Effector memory CD4-positive, alpha-beta T cell (primary cell): ENCODE measurements at places on chromosomes 2 and 18.
A peak's percentile ranks its signal among the peaks of the same experiment; 100 is the strongest.

- no peak for DNase-seq
Observed at GRCh38 chr2:103520547-103520946, 758.7 kb downstream of the TMEM182 start.

- no peak for DNase-seq
Observed at GRCh38 chr2:1402064-1402463, 11.2 kb upstream of the TPO start.

DNA sequence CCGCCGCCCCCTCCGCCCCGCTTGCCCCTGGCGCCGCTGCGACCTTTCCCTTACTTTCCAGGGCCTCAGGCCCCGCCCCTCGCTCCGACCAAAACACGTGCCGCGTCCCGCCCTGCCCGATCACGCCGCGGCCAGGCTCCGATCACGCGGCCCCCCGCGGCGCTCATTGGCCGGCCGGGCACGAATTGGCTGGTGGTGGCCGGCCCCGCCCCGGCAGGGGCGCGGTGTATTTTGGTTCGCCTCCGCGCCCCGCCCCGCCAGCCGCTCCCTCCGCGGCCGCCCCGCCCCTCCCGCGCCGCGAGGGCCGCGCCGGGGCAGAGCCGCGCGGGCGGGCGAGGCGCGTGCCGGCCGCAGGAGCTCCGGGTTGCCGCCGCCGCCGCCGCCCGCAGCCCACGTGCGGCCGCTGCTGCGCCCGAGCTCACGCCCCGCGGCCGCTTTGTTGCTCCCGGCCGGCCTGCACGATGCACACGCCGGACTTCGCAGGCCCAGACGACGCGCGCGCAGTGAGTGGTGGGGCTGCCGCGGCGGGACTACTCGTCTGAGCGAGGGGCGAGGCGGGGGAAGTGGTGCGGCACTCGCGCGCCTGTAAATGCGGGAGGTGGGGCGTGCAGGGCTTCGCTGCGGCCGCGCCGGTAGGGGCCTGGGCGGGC is at the start of gene KLF11:
Gene KLF11, plus strand, starts transcription at position 295 of the 650 bp plus-strand sequence. Its CDS starts 167 bp downstream, at position 462.
- DNase-seq, result peak; percentile 69

DNA sequence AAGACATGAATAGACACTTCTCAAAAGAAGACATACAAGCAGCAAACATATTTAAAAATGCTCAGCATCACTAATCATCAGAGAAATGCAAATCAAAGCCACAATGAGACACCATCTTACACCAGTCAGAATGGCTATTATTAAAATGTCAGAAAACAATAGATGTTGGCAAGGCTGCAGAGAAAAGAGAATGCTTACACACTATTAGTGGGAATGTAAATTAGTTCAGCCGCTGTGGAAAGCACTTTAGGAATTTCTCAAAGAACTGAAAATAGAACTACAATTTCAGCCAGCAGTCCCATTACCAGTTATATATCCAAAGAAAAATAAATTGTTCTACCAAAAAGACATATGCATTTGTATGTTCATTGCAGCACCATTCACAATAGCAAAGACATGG is 61.7 kb downstream of the STRADB start:
- no peak for DNase-seq

DNA sequence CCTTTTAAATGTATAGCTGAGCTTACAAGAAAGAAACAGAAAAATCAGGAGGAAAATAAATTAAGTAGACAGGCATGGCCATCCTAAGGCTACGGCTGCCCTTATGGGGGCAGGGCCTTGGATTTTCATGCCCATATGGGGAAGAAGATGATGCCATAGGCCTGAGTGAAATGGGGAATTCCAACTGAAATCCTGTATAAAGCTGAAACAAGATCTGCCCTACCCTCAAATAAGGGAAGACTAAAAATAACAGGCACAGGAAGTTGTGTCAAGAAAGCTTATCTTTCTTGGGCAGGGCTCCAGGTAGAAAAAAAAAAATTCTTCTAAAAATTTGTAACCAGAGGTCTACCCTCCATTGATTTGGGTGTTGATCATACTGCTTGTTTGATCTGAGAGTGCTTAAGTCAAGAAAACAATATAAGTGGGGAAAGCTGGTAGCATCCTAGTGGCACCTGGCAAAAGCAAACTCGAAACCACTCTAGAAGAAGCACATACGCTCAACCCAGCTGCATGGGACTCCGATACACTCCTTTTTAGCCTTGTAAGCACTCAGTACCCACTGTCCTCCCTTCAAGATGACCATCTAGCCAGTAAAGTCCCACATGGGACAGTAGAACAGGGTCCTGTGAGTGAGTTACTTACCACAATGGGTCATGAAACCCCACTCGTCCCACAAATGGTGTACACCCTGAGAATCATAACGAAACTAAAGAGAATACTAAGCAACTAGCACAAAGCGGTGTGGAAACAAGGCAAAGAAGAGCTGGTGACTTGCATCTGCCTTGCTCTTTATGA is 22.3 kb downstream of the DNAH7 start:
- DNase-seq, result no peak

DNA sequence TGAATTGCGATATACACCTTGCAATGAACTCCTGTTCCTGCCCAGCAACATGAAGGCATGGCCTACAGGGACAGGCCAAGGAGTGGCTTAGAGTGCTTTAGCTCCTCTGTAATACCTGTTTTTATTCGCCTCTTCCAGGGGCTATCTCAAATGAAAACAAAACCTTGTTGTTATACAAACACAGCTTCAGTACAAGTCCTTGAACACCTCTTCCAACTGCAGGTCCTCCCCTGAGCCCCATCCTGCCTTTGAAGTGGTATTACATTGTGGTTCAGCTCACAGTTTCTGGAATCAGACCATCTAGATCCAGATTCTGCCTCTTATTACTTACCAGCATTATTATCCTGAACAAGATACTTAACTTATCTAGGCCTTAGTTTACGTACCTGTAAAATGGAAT is 83.0 kb upstream of the HNRNPA3 start:
- no peak for DNase-seq

- DNase-seq, result no peak
Observed at GRCh38 chr2:36301843-36302242, 53.7 kb upstream of the CRIM1 start.

DNA sequence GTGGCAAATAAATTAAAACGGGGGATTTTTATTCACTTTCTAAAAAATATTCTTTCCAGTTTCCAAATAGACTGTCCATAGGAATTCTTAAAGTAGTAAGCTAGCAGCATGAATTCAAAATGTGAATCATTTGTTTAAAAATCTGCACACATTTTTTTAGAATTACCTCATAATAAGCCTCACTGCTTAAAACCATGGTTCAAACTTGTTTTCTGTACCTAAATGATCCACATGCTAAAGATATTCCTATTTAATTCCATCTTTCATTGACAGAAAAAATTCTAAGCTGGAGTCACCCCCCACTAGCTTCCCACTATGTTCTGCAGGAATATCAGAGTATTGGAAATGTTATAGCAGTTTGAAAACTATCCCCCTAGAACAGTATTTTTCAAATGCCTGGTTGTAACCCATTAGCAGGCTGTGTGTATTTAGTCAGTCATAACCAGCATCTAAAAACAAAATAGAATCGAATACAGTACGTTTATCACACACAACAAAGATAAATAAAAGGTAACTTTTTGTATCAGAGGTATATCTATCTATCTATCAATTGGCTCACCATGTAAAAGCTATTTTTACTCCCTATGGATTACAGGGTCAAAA is 11.2 kb upstream of the IKZF2 start:
- no peak for DNase-seq

DNA sequence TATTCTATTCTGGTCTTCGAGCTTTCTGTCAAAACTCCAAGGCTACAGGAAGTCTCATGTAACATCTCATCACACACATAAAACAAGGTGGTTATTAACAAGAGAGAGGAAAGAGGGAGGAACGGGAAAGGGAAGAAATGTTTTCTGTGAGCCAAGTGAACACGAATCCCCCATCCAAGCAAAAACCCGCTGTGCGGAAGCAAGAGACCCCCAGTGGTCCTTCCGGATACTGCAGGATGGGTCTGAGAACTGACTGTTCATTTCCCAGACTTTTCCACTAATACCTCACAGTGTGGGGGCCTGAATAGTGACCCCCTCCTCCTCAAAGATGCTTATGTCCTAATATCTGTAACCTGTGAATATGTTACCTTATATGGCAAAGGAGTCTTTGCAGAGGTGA is 19.0 kb upstream of the DIPK1C start:
- DNase-seq, result no peak

- no peak for DNase-seq
Observed at GRCh38 chr2:26193578-26194231, 20.8 kb downstream of the GAREM2 start.

DNA sequence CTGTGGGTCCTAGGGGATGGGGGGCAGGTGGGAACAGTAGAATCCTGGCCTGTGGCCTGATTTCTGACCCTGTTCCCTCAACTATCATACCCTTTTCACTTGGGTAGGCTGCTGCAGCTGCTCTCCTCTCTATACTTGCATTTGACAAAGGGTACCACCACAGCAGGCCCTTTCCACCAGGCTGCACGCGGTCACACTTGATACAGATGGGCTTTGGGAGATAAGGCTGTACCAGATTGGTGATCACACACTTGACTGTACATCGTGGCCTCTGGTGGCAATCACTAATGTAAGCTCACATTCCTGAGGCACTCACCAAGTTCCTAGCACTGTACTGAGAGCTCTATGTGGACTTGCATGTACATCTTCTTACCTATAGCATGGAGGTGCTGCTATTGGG is 1.6 kb upstream of the RALB start:
- DNase-seq, result no peak

DNA sequence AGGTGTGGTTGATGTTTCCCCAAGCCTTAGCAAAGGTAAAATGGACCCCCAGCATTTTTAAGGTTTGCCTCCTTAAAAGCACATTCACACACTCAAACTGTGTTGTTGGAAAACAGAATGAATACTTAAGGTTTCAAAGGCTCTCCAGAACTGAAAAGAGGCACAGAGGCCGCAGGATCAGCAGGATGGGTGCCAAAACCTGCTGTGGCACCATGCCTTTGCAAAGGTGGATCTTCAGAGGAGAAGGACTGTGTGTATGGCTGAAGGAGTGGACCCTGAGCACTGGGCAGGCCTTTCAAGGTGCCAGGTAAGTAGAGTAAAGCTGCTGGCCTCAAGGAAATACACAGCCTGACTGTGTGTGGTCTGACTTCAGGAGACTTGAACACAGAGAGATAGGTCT is 127.3 kb downstream of the XRCC5 start:
- no peak for DNase-seq

DNA sequence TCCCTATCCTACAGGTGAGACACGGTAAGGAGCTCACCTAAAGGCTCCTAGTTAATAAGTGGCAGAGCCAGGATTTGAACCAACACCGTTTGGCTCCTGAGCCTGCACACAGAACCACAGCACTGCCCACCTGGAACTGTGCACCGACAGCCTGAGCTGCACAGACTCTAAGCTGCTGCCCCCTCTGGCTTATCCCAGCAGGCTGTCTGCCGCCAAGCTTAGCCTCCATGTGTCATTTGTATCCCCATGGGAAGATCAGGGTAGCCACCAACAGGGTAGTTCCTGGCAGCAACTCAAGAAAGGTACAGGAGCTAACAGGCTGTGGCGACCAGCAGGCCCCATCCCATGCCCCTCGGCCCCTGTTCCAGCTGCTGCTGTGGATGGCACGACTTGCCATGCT is 135.7 kb downstream of the LRRC30 start:
- no peak for DNase-seq

DNA sequence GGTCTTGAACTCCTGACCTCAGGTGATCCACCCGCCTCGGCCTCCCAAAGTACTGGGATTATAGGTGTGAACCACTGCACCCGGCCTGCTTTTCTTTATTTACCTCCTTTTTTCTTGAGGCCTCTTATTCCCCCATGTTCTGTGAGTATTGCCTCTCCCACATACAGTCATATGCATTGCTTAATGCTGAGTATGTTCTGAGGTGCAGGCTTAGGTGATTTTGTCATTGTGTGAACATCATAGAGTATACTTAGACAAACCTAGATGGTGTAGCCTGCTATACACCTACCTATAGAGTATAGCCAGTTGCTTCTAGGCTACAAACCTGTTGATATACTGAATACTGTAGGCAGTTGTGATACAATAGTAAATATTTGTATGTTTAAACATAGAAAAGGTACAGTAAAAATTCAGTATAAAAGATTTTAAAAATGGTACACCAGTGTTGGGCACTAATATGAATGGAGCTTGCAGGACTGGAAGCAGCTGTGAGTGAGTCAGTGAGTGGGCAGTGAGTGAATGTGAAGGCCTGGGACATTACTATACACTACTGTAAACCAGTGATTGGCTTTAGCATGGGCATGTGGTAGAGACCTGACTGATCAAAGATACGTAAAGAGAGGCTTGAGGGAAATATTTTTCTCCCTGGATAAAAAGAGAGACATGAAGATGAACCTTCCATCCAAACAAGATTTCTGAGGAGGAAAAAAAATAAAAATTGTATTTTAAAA is 17.6 kb downstream of the SLC39A10 start:
- DNase-seq, result no peak

GRCh38 chr2:23826771-23827170 is 100.2 kb downstream of the ATAD2B start:
- no peak for DNase-seq

DNA sequence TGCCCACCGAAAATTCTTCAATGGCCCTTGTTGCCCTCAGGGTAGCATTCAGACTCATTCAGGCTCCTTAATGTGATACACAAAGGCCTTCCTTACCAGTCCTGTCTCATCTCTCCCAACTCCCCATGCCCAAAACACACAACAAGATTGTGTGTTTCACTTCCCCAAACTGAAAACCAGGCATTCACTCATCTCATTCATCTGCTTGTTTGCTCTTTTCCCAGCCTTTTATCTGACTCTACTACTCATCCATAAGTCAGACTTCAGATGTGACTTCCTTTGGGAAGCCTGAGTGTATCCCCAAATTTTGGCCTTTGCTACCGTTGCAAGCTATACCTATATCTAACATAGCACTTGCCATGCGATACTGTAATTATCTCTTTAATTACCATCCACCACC is 9.7 kb upstream of the SLC39A10 start:
- DNase-seq, result no peak

DNA sequence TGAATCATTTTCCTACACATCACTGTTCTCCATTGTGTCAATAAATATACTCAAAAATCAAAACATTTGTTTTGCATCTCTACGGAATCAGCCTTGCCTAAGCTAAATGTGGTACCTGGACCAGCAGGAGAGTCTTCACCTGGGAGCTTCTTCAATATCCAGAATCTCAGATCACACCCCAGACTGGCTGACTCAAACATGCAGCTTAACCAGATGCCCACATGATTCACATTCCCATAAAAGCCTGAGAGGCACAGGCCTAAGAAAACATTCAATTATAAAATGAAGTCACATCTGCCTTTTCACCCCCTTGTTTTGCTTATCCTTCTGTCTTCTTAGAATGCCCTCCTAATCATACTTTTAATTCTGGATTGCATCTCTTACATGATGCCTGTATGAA is 1045.5 kb upstream of the NXPH2 start:
- no peak for DNase-seq

GRCh38 chr2:168490015-168490874 is 34.2 kb downstream of the CERS6 start:
- DNase-seq, result no peak

GRCh38 chr2:16395601-16396000 is 270.0 kb downstream of the CYRIA start:
- DNase-seq, result no peak

DNA sequence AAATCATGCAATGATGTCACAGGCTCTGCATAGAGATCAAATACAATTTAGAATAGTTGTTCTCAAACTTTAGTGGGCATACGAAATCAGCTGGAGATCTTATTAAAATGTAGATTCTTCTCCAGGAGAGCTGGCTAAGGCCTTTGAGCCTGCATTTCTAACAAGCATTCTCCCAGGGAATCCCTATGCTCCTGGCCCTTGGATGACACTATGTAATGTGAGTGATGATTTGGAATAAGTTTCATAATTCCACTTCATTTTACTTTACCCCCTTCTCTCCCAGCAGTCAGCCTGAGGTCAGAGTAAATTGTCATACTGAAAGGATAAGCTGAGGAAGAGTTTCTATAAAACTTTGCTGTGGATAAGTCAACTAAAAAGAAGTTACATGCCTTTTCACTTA is 189.1 kb downstream of the UBE2E3 start:
- DNase-seq, result no peak
